ENCODE measurements at places on chromosomes 2 and 18.

DNA sequence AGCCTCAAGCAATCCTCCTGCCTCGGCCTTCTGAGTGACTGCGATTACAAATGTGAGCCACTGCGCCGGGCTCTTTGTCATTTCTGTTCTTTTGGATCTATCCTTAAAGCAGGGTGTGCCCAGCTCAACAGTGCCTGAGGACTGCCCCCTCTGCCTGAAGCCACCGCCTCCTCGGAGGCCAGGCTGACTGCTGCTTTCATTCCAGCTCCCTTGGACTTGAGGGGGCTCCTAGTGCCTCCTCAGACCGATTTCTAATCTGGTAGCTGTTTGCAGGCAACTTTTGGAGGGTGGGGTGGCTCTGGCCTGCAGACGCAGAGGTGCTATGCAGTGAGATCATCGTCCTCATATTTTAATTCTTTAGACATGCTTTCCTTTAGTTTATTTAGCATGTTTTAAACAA is 35.9 kb upstream of the KLF11 start:
- no peak for DNase-seq

GRCh38 chr2:170243118-170243837 is 65.3 kb downstream of the MYO3B start:
- DNase-seq = no peak

GRCh38 chr18:59446012-59446411 is 86.9 kb upstream of the LMAN1 start:
- no peak for DNase-seq

- DNase-seq = no peak
Measured at GRCh38 chr2:40403233-40403836, 48.6 kb downstream of the SLC8A1 start.

DNA sequence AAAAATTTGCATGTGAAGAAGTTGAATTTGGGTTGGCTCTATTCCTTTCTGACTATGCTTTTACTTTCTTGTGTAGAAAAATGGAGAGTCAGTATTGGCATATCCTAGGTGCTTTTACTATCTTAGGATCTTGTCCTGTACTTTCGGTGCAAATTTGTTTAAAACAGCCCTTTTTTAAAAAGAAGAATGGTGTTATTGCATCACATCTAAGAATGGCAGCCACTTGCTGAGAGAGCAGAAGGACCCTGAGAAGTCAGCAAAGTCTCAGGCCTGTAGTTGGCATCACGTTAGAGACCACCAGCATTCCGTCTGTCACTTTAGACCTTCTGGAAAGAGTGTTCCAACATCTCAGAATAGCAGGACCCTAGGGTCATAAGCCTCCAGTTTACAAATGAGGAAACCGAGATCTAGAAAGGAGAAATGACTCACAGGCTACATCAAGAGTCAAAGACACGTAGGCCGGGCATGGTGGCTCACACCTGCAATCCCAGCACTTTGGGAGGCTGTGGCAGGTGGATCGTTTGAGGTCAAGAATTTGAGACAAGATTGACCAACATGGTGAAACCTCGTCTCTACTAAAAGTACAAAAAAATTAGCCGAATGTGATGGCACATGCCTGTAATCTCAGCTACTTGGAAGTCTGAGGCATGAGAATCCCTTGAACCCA is 42.5 kb downstream of the SPATS2L start:
- DNase-seq = no peak

DNA sequence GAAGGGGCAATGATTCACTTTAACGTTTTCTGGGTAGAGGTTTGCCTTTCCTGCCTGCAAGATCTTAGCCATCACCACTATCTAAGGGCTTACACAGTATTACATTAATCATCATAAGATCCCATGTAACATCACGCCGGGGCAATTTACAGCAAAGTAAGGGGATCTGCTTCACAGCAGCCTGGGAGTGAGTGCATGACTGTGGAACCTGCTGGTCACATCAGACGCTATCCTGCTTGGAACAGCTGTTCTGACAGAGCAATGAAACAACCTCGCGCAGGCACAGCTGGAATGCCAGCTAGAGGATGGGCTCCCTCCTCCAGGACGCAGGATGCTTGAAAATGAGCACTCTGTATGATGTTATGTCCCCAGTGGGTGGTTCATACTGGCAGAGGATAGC is 89.0 kb downstream of the AOX1 start:
- DNase-seq = no peak

DNA sequence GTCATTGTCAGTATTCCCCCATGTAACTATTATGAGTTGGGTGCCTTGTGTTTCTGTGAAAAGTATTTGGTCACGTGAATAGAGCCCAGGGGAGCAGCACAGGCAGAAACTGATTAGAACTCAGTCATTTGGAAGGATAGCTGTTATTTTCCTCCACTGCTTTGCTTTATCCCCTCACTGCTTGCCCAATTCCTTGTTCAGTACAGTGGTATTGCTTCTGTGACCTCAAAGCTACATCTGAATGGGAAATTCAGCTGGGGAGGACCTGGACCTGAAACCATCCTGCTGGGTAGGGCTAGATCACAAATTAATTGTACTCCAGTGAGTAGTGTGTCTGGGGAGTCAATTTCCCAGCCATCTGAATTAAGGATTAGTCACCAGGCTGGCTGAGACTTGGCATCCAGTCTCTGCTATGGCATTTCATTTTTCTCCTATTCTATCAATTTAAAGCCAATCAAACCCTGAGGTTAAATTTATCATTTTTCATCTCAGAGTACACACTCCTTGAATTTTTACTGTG is 1231.6 kb upstream of the GYPC start:
- no peak for DNase-seq

DNA sequence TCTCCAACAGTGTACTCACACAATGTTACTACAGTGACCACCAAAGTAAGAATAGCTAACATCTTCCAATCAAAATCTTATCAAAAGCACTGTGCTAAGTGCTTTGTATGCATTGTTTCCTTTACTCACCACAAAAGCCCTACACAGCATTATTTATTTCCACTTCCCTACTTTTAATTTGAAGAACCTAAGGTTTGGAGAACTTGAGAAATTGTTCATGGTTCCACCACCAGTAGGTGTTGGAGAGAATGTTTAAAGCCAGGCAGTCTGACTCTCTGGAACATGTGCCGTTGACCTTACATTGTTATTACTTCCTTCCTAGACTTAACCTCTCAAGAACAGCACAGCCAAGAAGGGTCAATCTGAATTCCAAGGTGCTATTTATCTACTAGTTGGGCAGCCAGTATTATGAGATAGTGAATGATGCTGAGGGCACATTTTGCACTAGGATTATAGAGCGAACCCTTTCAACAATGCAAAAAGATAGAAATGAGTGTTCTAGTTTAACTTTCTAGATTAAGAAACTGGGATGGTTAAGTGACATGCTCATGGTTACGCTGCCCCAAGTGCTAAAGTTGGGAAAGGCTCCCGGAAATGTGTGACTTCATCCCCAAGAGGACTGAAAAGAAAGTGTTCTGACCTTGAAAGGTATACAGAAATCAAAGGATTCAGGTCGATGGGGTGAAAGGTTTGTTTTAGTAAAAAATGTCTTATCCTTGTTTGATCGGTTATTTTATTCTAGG is 55.2 kb upstream of the FAM136A start:
- DNase-seq = no peak

GRCh38 chr2:129483366-129483765 is 496.1 kb upstream of the RAB6C start:
- DNase-seq = no peak

DNA sequence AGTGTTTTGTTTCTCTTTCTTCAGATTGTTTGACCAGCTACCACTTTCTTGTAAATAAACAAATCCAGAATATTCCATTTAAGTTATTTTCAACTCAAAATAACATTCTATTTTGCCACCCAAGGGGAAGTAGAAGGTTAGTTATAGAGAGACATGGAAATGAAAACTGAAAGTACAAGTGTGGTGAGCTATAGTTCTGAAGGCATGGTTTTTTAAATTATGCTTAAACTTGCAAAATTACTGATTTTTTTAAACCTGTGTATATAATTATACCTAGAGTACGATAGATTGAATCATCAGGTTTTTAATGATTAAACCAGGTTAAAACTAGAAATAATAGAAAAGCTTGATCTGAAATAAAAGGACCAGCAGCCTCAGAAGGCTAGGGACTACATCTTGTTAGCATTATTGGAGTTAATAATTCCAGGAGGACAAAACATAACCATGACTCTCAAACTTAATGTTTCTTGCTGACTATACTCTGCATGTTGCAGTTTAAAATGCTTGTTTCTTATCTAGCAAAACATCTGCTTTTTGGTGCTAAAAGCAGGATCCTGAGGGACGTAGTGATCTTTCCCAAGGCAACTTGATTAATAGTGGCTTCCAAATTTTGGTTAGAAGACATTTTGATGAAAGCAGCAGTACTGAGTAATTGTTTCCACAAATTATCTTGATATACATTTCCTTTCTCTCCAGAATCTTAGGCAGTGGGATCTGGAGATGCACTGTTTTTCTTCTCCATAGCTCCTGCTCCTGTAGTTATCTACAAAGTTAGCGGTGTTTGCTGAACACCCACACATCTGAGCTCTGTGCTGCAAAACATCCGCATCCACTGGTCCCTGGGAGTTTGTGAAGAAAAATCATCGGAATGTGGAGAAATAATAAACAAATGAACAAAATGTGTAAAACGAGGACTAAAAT is 327.2 kb upstream of the PKDCC start:
- DNase-seq = no peak

DNA sequence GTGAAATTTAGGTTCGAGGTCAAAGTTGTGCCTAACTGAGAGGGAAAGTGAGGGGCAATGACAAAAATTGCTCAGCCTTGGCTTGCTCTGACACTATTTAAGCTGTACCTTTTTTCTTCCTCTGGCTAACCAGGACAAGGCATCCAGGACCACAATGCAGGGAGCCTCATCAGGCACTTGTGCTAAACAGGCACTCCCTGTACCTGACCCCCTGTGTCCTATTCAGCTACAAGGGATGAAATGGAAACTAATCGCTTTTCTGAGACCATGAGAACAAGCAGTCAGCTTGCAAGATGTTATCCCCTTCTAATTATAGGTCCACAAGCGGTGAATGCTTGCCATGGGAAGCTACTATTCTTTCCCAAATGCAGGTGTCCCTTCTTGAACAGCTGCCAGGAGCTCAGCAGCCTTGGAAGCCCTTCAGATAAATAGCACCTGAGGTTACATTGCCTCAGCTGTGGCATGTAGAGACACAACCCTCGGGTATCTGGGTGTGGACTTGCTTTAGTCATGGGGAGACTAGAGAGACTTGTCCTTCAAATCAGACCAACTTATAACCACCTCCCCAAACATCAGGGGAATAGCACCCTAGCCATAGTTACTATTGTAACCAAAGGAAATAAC is 19.1 kb upstream of the ITGA6 start:
- no peak for DNase-seq

- no peak for DNase-seq
Measured at GRCh38 chr2:232698556-232699091, 1.5 kb downstream of the GIGYF2 start.

DNA sequence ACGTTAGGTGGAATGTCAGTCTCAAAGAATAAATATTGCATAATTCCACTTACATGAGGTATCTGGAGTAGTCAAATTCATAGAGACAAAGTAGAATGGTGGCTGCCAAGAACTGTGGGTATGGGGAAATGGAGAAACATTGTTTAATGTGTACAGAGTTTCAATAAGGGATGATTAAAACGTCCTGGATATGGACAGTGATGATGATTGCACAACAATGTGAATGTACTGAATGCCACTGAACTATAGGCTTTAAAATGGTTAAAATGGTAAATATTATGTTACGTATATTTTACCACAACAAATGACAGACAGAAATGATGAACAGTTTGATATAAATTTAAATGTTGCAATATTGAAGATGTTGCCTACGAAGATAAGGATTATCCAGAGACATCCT is 602.0 kb upstream of the PKDCC start:
- no peak for DNase-seq

DNA sequence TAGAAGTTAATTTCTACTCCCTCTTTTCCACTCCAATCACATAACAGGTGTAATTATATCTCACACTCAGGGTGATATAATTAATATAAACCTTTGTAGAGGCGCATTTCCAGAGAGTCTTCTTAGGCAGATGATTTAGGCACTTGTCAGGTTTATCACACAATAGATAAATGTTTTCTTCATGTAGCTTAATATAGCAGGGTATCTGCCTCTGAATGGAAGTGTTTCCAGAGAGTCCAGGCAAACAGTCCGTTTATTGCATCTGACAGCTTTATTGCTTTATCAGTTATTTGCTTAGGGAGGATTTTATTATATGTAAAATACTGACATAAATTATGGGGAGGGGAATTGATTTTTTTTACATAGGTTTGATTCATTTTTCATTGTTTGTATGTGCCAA is 766.3 kb downstream of the SLC4A3 start:
- DNase-seq = no peak

DNA sequence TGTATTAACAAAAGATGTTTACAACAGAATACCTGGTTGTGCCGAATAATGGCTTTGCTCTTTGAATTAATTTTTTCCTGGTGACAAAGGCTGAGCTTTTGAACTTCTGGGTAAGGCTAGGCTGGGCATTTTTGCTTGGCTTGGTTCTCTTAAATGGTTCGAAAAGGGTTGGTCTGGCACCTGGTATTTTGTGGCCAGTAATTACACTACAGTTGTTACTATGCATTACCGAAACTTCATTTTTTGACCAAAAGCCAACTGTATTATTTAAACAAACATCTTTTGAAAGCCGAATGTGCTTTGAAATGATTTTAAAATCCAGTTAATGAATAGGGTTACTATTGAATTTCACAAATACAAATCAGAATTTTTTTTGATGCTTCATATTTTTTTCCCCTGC is 19.4 kb upstream of the NFE2L2 start:
- DNase-seq = no peak

- no peak for DNase-seq
Measured at GRCh38 chr18:76447258-76447890, 47.7 kb downstream of the ZNF516 start.

GRCh38 chr2:137287913-137288639 is 522.7 kb downstream of the THSD7B start:
- no peak for DNase-seq

GRCh38 chr2:205158404-205158803 is 523.9 kb upstream of the NRP2 start:
- no peak for DNase-seq

- DNase-seq = no peak
Measured at GRCh38 chr2:237324405-237324831, 89.5 kb downstream of the COL6A3 start.

- no peak for DNase-seq
Measured at GRCh38 chr2:36915627-36916026, 50.7 kb downstream of the STRN start.

- DNase-seq = no peak
Measured at GRCh38 chr18:79566771-79567431, 112.7 kb upstream of the CTDP1 start.

Measured in activated CD4-positive, CD25-positive, alpha-beta regulatory T cell treated with anti-CD3 and anti-CD28 coated beads, Interleukin-2, amount 50 U/mL, for 16 hours (primary cell).